ENCODE measurements at places on chromosomes 1 and 21.

- DNase-seq: no peak
Measured at GRCh38 chr1:21021311-21021710, 155.4 kb downstream of the EIF4G3 start.

DNA sequence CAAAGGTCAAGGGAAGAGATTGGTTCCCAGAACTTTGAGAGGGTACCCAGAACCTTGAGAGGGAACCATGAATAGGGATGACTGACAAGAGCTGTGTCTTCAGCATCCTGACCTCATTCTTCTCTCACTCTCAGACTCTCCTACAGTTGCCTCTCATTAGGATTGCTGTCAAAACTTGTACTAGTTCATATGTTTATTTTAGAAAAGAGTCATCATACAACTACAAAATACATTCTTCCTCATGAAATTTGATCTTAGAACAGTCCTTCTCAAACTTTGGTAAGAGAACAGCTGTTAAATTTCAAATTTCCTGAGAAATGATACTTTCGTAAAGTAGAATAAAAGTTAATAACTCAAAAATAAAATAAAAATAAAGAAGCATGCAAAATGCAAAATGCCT is 161.4 kb upstream of the ZRANB2 start:
- no peak for DNase-seq

DNA sequence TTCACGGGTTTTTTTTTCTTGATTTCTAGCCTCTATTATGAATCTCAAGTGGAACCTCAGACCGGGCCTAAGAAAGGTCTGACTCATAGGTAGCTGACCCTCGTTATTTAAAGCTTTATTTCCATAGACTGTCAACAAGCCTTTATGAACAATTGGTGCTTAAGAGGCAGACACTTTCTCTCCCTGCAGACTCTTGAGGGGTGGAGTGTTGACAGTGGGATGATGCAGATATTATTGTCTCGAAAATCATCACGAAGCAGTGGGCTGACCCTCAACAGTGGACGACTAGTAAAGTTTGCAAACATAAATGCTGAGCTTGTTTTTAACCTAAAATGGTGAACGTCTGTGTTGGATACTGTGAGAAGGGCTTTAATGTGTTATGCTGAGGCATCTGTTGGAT is 1.8 kb downstream of the SFT2D2 start:
- no peak for DNase-seq

DNA sequence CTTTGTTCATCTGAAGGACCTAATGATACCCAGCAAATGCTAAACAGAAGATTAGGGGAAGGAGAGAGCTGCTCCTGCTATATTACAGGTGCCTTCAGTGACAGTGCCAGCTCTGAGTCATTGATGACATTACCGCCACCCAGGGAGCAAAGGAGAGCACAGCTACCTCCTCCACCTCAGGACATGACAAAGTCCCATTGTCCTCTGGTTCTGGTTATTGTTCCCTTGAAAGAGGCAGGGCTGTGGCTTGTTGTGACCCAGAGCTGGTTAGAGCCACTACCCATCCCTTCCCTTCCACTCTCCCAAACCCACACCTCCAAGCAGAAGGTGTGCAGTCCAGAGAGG is 363.5 kb upstream of the DUSP10 start:
- no peak for DNase-seq

GRCh38 chr1:234260578-234260977 is 112.7 kb upstream of the COA6 start:
- DNase-seq: no peak

- no peak for DNase-seq
Measured at GRCh38 chr1:163298365-163298764, 23.4 kb upstream of the NUF2 start.

GRCh38 chr1:224433701-224434672 is 610 bp downstream of the WDR26 start:
- no peak for DNase-seq

- DNase-seq: no peak
Measured at GRCh38 chr21:21290751-21291150, 292.5 kb downstream of the NCAM2 start.

GRCh38 chr1:234647245-234647644 is 37.3 kb upstream of the IRF2BP2 start:
- no peak for DNase-seq

DNA sequence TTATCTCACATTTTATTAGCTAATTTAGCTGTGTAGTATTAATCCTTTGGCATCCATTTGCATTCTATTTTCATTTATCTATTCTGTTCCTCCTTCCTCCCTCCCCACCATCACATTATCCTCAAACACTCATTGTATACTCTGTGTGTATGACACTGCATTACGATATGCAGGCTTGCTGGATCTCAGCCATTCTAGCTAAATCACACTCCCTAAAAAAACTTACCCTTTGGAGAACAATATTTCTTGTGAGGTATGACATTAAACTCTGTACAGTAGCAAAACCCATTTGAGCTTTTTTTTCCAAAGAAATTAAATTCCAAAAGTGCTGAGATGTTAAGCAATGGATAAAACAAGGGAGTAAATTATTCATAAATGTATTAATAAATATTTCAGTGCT is 11.4 kb upstream of the RAB3GAP2 start:
- no peak for DNase-seq

DNA sequence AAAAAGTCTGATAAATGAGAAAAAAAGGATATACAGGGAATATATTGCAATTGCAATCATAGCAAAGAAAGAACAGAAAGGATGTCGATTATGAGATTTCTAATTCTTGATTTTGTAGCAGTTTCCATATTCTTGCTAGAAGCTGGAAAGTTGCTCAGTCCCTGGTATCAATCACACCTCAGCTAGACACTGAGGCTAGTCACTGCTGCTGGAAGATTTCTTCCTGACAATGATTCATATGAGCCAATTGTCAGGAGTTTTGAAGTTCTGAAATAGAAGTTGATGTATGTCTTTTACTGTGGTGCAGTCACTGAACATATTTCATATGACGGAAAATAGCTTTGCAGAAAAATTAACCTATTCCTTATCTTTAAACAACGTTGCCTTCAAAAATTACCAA is 208.4 kb upstream of the C1orf105 start:
- no peak for DNase-seq

GRCh38 chr1:182855911-182856310 is 16.8 kb downstream of the DHX9 start:
- DNase-seq: no peak

DNA sequence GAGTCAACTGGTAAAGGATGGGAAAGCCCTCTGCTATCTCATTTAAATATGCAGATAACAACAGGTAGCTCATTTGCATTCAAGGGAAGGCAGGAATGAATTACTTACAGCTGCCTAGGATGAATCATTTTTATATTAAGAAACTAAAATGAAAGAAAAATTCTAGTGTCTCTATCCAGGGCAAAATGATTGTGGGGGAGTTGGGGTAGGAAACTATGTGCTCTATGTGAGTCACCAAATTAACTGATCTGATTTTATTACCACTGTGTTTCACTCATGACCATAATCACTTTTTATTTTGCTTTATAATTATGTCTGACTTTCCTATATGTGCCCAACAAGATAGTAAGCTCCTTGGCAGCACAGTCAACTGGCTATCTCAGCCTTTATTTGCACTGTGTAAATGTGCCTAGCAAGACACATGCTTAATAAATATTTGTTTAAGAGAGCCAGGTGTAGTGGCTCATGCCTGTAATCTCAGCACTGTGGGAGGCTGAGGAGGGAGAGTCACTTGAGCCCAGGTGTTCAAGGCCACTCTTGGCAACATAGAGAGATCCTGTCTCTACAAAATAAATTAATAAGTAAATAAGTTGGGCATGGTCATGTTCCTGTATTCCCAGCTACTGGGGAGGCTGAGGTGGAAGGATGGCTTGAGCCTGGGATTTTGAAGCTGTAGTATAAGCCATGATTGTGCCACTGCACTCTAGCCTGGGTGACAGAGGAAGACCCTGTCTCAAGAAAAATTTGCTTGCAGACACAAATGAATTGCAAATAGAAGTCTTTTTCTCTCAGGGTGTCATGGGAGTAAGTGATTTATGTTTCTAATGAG is 84.1 kb downstream of the SPAG17 start:
- no peak for DNase-seq

- DNase-seq: no peak
Measured at GRCh38 chr1:56745231-56745630, 74.0 kb downstream of the FYB2 start.

- DNase-seq: no peak
Measured at GRCh38 chr1:54376430-54377039, 29.7 kb downstream of the SSBP3 start.

DNA sequence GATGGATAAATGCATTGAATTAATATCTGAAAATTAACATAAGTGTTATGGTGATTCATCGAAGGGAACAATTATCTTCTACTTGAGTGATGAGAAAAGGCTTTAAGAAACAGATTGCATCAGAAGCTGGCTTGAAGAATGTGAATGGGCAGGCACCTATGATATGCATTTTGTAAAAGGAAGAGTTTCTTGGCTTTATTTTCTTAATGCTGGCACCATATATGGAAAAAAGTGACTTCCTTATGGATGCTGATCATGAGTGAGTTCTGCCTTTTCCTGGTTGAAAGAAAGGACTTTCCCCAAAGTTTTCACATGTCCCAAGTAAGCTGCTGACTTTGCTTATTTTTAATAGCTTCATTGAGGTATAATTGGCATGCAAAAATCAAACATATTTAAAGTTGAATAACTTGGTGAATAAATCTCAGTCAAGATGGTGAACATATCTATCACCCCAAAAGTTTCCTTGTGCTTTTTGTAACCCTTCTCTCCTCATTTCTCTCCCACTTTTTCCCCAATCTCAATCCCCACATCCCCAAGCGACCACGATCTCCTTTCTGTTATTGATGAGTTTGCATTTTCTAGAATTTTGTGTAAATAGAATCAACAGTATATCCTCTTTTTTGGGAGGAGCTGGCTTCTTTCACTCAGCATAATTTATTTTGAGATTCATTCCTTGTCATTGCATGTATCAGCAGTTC is 74.2 kb downstream of the SPATA46 start:
- no peak for DNase-seq

DNA sequence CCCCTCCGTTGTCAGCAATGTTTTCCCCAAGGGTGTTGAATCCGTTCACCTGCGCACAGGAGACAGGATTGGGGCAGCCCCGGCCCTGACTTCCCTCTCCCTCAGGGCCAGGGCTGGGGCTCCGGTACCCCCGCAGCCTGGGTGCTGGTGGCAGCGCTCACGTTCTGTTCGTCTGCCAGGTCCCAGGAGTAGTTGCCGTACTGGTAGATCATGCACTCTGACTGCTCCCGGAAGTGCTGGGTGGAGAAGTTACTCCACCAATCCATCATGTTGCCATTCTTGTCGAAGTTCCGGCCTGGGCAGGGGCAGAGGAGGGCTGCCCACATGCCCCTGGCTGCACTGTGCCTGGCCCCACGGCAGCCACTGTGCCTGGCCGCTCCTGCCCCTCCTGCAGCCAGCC is 6.1 kb downstream of the PRXL2B start:
- DNase-seq: no peak

DNA sequence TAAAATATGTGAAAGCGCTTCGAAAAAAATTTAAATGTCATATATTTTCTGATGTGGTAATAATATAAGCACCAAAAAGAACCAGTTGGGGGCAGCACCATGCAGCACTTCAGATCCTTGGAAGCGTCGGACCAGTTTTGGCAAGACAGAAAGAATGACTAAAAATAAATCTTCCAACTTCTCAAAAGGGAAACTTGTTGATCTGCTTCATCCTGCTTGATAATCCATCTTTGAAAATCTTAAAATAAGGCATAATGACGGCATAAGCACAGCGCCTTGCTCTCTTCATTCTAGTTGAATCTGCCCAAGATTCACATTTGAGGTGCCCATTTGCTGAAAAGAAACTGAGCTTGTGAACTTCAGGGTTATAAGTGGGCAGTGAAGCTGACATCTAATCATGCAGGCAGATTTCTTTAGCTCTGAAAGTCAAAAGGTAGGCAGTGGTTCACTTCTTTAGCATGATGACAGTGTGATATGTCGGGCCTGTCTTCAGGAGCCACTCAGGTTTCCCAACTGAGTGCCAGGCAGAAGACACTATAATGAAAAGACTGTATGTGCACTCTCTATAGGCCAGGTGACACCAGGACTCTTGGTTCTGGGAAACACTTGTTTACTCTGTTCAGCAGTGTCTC is 19.8 kb upstream of the MUTYH start:
- no peak for DNase-seq

DNA sequence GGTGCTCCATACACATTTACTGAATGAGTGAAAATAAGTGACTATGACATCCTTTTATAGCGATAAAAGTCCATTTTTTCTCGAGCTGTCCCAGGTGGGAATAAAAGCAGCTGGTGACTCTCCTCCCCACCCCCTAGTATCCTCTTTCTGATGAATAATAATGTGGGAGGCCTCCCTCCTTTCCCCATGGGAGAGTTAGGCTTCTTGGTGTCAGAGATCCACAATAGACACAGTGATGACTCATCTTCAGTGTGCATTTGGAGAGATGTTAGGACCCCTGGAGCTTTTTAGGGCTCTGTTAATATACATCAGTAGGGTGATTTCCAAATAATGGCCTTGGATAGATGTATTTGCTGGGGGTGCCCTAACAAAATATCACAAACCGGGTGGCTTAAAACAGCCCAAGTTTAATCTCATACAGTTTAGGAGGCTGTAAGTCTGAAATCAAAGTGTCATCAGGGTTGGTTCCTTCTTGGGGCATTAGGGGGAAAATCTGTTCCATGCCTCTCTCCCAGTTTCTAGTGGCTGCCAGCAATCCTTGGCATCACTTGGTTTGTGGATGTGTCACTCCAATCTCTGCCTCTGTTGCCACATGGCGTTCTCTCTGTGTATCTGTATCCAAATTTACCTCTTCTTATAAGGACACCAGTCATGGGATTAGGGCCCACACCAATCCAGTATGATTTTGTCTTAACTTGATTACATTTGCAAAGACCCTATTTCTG is 4.4 kb upstream of the PHC2 start:
- no peak for DNase-seq

- no peak for DNase-seq
Measured at GRCh38 chr1:239537795-239538194, 151.4 kb downstream of the CHRM3 start.

DNA sequence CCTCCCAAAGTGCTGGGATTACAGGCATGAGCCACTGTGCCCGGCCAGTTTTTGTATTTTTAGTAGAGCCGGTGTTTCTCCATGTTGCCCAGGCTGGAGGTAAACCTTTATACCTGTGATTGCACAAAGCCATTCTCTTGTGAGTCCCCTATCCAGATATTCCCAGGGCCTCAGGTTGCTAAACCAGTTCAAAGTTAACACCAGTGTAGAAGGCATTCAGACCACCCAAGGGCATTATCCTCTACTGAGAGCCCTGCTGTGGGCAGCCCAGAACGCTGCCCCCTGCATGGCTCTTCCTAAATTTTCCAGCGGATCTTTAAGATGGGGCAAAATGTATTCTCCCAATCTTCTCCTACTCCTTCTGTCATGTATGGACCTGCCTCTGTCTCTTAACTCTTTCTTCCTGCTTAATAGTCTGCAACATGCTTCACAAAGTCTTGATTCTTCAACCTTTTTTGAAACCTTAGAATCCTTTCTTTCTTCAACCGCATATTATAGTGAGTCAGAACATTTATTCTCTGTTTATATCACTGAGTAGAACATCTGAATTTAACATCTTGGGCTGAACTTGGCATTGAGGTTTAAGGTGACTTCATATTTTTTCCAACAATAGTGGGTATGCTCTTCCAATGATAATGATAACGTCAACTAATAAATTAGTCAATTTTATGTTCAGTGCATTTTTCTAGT is 36.0 kb downstream of the UBE4B start:
- DNase-seq: no peak
